ENCODE measurements at places on chromosomes 7 and 10.

DNA sequence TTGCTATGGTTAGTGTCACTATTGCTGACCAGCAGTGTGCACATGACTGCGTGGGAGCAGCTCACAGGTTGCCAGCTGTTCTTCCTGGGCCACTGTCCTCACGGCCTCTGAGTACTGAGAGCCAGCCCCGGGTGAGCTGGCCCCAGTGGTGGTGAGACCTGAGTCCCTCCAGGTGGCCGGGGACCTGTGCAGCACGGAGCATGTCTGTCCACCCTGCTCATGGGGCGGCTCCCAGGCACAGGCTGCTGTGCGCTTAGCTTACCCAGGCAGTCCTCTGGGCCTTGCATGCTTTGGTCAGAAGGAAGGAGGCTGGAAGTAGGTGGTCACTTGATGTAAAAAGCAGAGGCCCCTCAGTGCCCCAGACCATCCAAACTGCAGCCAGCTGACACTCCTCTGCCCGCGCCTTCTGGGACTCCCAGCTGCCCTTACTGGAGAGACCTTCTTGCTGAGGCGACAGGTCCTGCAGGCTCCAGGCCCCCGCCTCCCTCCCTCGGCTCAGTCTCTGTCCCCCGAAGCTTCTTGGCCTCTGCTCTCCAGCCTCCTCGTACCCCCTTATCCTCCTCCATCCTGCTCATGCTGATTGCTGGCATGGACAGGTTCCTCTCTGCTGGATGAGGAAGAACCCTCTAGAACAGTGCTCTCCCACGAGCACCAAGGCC, 30.9 kb upstream of the DPYSL4 start:
- DNase-seq = no peak

GRCh38 chr7:105786520-105787470, 89.6 kb downstream of the ATXN7L1 start:
- no peak for DNase-seq

- DNase-seq = no peak
Measured at GRCh38 chr7:39659356-39660013, 36.1 kb downstream of the RALA start.

DNA sequence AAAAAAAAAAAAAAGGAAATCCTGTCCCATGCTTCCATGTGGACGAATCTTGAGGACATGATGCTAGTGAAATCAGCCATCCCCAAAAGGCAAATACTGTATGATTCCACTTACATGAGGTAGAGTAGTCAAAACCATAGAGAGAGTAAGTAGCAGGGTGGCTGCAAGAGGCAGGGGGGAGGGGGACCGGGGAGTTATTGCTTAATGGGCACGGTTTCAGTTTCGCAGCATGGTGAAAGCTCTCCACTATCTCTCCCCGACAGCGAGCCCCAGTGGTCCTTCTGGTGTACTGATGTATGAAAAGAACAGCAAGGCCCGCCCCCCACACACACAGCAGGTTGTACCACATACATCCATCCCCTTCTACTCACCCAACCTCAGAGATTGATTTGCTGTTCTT, 32.8 kb downstream of the NOD1 start:
- peak; percentile 82 for DNase-seq

DNA sequence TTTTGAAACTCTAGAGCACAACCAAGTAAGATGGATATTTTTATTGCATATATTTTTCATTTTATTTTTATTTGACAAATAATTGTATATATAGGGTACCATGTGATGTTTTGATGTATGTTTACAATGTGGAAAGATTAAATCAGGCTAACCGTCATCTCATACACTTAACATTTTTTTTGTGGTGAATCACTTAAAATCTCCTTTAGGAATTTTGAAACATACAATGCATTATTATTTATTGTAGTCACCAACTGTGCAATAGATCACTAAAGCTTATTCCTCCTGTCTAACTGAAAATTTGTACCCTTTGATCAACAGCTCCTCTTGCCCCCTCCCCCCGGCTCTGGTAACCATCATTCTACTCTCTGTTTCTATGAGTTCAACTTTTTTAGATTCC, 77.2 kb downstream of the DNAH11 start:
- no peak for DNase-seq

GRCh38 chr7:123216825-123217224, 17.1 kb upstream of the SLC13A1 start:
- DNase-seq = no peak
